Activated CD4-positive, alpha-beta T cell treated with anti-CD3 and anti-CD28 coated beads, Interleukin-2, amount 50 U/mL, for 1 hour (primary cell): ENCODE measurements at places on chromosomes 6 and 20.
A peak's percentile ranks its signal among the peaks of the same experiment; 100 is the strongest.

DNA sequence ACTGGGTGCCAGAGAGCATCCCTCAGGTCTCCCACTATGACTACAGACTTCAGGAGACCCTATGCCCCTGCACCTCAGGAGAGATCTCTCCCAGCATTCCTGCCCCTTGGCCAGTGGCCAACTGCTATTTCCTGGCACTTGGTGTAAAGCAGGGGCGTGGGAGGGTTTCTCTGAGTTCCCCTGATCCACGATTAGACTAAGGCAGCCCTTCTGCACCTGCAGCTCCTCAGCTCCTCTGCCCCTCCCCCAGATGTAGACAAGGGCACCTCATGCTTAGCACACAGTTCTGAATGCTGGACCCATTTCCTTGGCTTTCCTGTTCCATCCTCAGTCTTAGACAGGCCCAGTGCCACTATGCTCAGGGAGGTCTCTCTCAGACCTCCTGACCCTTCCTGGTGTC is 28.6 kb downstream of the EDN1 start:
- no peak for DNase-seq

DNA sequence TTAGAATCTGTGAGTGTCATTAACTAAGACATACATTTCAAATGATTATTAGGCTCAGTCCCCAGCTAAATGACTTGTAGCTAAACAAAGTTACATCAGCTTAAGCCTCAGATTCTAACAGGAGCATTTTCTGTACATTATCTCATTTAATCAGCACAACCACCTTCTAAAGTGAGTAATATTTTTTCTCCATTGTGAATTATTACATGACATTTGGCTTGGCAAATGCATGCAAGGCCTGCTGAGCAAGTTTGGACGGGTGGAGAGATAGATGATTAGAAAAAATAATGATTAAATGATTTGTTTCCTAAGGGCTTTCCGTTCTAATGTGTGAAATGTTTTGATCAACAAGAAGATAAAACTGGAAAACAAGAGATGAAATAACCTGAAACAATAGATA is 20.7 kb downstream of the DCBLD1 start:
- DNase-seq, result no peak

GRCh38 chr6:88650029-88650619 is 313.3 kb downstream of the RNGTT start:
- no peak for DNase-seq

DNA sequence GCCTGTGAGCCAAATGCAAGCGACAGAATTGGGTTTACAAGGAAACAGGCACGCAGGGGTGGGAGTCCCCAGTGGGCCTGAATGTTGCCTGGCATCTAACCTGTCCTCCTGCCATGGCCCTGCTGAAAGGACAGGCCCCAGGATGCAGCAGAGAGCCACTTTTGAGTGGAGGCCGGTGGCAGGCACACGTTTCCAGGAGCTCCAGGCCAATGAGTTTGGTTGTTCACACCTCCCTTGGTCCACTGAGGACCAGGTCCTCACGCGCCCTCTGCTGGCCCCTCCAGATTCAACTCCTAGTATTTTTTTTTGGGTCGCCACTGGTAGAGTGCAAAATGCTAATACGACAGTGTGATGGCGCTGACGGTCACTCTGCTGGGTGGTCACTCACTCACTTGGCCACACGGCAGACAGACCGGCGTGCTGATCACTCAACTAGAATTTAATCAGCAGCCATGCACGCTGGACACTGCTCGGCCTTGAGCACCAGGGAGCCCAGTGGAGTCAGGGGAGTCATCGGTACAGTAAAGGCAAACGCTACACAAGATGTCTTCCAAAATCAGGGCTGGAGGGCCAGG is 81.7 kb upstream of the NFATC2 start:
- peak; percentile 66 for DNase-seq

GRCh38 chr6:160130729-160131484 is 9.3 kb downstream of the SLC22A1 start:
- DNase-seq, result no peak

- DNase-seq, result no peak
These were observed 13.6 kb upstream of the C20orf144 start for GRCh38 chr20:33648396-33649004.

DNA sequence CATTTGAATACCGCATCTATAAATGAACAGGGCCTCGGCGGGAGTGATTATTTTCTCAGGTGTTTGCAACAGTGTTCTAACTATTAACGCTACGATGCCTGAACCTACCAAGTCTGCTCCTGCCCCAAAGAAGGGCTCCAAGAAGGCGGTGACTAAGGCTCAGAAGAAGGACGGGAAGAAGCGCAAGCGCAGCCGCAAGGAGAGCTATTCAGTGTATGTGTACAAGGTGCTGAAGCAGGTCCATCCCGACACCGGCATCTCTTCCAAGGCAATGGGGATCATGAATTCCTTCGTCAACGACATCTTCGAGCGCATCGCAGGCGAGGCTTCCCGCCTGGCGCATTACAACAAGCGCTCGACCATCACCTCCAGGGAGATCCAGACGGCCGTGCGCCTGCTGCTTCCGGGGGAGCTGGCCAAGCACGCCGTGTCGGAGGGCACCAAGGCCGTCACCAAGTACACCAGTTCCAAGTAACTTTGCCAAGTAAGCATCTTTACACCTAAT is 70.9 kb downstream of the HFE start:
- DNase-seq, result peak; percentile 73

- DNase-seq, result no peak
These were observed 35.1 kb downstream of the PM20D2 start for GRCh38 chr6:89180971-89181370.

- no peak for DNase-seq
These were observed 232.6 kb upstream of the MAP3K7 start for GRCh38 chr6:90819483-90819882.

DNA sequence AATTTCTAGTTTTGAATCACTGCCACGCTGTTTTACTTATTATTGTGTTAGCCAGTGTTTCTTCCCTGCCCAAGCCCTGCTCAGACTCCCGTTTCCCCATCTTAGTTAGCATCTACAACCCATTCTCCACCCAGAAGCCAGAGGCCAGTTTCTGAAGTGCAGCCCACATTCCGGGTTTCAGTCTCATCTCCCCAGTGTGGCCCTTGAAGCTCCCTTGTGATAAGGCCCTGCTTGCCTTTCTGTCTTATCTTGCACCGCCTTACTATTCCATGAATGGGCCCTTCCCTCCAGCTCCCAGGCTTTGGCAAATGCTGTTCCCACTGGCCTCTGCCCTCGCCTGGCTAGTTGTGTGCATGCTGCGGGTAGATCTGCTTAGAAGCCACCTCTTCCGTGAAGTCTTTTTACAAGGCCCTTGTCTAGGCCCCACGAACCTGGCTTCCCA is 41.1 kb downstream of the TOX2 start:
- DNase-seq, result no peak

GRCh38 chr6:108650781-108651180 is 90.1 kb downstream of the FOXO3 start:
- no peak for DNase-seq
